ENCODE measurements at places on chromosomes 4 and X.
A peak's percentile ranks its signal among the peaks of the same experiment; 100 is the strongest.

GRCh38 chr4:152724494-152724893, 44.7 kb upstream of the TMEM154 start:
- DNase-seq = no peak

GRCh38 chr4:31674313-31674947, 954.3 kb downstream of the PCDH7 start:
- no peak for DNase-seq

- no peak for DNase-seq
Measured at GRCh38 chr4:1610791-1611500, 73.2 kb downstream of the FAM53A start.

GRCh38 chr4:128635141-128635954, 174.2 kb upstream of the JADE1 start:
- DNase-seq = no peak

DNA sequence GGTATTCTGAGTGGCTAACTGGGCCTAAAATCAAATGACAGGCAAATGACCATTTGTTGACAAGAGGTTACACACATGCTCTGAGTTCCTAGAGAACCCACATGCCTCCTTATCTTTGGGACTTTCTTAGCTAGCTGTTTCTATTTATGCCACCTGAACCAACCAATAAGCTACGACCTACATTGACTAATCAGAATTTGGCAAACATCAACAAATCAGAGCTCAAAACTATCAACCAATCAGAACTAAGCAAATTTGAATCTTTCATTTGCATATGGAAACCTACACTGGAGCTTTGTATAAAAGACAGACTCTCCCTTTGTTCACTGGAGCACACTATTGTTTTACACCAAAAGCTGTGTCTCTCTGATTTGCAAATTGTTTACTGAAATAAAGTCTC, 192.0 kb downstream of the CXXC4 start:
- DNase-seq = no peak

- DNase-seq = peak; percentile 66
Measured at GRCh38 chrX:120485638-120486520, 16.8 kb upstream of the LAMP2 start.

- no peak for DNase-seq
Measured at GRCh38 chrX:132088864-132089263, 39.0 kb downstream of the FRMD7 start.

GRCh38 chrX:7115557-7115956, 32.0 kb upstream of the STS start:
- no peak for DNase-seq

GRCh38 chrX:13223868-13224567, 95.8 kb downstream of the ATXN3L start:
- DNase-seq = no peak

GRCh38 chr4:168878623-168879022, 131.4 kb downstream of the CBR4 start:
- DNase-seq = no peak

GRCh38 chr4:77699731-77700210, 94.2 kb downstream of the CXCL13 start:
- no peak for DNase-seq

GRCh38 chr4:147037069-147037468, 91.4 kb upstream of the TTC29 start:
- no peak for DNase-seq

DNA sequence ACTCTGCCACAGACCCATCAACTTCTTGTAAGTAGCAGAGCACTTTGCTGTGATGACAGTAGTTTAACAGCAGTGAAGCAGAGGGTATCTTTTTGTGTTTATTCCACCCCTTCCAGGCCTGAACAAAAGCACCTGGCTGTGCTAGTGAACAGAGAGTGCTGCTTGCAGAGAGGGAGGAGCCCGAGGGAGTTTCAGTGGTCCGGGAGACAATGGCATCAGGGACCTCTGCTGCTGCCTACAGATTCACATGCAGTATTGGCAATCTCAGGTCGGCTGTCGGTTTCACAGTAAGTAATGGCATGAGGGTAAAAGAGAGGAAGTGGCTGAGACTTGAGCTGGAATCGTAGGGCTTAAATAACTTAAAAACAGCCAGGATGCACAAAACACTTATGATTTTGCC, 755.8 kb downstream of the RPA4 start:
- no peak for DNase-seq

- DNase-seq = peak; percentile 9
Measured at GRCh38 chr4:2304877-2305561, 43.1 kb upstream of the MXD4 start.

DNA sequence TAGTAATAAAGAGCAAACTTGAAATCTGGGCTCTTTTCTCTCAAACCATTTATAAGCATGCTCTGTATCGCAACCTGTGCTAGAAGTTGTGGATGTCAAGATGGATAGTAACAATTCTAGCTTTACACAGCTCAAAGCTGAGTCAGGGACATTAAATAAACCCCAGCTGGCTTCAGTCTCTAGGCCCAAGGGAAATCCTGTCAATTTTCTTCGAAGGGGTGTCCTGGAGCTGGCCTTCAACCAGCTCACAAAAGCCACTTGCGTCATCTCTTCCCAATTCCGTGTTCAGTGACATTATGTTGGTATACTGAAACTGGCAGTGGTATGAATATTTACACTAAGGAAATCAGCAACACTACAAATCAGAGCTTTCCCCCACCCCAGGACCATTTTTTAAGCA, 89.8 kb upstream of the PRKG2 start:
- DNase-seq = no peak

DNA sequence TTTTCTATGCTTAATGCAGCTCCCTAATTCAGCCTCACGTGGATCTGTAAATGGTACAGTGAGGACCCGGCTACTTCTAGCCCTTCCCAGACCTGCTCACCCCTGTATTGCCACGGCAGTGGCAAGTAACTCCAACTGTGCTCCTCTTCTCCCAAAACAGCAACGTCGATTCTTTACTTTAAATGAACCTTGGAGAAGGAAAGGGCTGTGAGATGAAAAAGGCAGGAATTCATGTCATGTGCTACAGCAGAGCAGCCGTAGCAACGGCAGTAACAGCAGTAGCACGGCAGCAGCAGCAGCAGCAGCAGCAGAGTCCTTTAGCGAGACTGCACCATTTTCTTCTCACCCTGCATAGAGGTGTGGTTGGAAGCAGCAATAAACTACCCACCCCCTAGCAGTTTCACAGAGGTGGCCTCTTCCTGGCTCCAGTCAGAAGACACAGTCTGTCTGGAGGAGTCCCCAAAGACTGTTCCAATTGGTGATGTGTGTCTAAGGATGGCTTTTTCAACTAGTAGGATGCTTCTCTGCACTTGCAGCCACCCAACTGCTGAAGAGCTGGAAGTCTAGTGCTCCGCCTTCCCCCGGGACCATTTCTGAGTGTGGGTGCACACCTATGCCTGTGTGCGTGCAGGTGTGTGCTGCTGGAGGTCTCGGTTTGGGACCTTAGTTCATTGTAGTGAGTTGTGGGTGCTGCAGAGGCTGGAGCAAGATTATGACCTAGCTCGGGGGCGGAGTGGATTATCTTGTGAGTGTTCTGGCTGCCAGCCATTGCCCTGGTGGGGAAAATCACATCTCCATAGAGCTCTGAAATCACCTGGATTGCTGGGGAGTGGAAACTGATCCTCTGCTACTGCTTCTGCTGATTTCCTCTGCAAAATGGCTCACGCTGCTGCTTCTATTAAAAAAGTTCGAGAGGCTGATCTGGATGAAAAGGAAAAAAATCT, 67.2 kb downstream of the ANK2 start:
- no peak for DNase-seq

GRCh38 chr4:86497980-86498862, 95.9 kb upstream of the PTPN13 start:
- no peak for DNase-seq

DNA sequence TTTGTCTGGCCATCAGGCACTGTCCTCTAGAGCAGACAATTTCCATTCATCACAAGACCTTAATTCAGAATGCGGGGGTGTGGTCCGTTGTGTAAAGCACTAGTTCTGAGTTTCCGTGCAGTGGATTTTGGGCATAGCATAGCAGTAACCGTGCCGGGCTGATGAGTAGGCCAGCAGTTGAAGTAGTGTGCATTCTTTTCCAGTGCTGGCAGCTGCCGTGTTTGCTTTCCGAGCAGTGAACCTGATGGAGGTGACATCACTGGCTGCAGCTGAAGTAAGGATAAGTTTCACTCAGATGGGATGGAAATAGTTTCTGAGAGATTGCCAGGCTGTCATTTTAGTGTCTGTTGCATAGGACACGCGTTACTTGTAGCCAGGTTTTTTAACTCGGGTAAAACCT, 107.0 kb upstream of the STIM2 start:
- no peak for DNase-seq

GRCh38 chr4:53068755-53069330, 206.7 kb downstream of the RASL11B start:
- DNase-seq = no peak

GRCh38 chr4:5124876-5125275, 73.6 kb downstream of the STK32B start:
- no peak for DNase-seq

- no peak for DNase-seq
Measured at GRCh38 chr4:168614281-168615057, 117.6 kb downstream of the PALLD start.

DNA sequence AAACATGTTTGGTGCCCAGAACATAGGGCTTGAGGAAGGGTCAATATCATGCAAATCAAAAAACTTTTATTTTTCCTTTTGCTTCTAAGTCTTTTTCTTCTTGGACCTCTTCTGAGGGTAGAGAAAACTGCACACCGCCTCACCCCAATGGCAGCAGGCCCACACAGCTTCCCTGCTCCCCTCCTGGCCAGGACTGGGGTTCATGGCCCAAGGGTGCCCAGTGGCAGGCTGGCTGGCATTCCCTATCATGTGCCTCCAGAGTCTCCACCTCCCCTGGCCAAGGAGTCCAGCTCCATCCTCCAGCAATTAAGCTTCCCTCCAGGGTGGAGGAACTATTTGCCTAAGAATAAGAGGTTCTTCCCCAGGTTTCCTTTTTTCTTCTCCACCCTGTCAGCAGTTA, 529.6 kb upstream of the SPANXN1 start:
- DNase-seq = no peak

GRCh38 chr4:1041147-1041935, 29.9 kb downstream of the FGFRL1 start:
- no peak for DNase-seq

DNA sequence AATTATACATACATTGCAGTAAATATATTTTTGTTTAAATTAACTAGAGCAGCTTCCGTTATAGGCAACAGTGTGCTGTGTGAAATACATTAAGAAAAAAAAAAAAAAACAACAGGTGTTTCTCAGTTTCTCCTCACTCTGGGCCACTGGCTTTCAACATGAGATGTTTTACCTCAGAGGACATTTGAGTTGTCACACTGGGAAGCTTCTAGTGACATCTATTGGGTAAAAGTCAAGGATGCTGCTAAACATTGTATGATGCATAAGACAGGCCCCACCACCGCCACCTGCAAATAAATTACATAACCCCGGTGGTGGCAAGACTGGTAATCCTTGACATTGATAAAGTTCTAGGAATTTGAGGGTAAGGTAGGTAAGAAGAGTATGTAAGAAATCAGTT, 1512.2 kb downstream of the C4orf33 start:
- DNase-seq = no peak

DNA sequence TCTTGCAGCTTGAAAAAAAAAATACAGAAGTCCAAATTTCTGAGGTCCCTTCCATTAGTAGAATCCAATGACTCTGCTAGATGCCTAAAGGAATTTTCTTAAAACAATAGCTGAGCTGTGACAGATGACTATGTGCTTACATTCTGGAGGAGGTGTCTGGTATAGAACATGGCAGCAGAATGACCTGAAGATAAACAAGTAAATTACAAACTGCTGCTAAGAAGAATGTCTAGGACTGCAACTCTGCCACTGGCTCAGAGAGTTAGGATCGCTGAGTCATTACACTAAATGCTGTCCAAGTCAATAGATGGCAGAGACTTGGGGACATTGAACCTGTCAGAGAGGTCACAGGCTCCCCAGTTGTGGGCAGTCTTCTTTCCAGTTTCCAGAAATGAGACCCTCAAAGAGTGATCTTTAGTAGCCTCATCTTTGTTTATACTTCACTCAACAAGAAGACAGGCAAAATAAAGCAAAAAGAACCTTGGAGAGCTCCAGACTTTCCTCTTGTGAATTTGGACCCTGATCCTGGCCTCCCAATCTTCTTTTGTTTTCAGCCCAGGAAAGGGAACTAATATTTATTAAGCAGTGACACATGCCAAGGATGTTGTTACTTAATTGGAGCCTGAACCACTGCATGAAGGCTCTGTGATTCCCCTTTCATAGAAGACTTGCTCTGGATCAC, 56.4 kb upstream of the SCML1 start:
- DNase-seq = no peak
